ENCODE measurements at places on chromosomes 16 and 17. TPM values are rescaled to one million over a fixed set of nuclear protein-coding genes. Genes with fewer than 3 reads are reported as not detected.
A peak's percentile ranks its signal among the peaks of the same experiment; 100 is the strongest.

- H3K27me3 ChIP-seq: no peaks in the 10 kb centered on the region
- H3K36me3 ChIP-seq: no peaks in the 10 kb centered on the region
- no peak for DNase-seq
- H3K27ac ChIP-seq: no peak overlapping the region
Observed at GRCh38 chr16:24580665-24581064, 41.3 kb downstream of the RBBP6 start.

DNA sequence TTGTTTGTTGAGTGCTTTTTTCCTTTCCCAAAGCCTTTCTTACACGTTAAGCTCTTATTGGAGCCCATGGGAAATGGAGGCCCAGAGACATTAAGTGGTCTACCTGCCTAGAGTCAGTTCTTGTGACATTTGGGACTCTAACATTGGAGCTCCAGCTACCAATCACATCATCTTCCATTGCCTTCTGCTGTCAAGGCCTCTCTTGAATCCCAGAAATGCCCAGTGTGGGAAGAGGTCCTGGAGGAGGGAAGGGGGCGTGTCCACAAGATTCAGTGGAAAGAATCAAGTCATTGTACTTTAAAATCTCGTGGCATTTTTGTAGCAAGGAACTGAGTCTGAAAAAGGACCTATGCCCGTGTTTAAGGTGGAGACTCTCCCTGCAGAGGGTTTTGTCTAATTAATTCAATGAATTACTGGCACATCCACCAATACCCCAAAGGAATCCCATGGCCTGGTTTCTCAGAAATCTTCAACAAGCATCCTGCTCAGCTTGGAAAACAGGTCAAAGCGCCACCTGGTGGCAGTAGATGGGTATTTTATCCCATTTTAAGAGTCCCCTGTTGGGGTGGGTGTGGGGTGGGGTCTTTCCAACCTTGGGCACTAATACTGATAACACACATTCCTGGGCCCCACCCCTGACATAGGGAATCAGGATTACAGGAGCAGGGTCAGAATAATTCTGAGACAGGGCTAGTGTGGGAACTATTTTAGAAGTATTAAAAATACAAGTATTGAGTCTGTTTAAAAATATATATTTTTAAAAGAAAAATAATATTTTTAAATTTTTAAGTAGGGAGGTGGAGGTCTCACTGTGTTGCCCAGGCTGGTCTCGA lies 24.6 kb downstream of the GPT2 start:
- H3K4me1 ChIP-seq: no peaks in the 10 kb centered on the region
- H3K4me3 ChIP-seq: no peak overlapping the region
- H3K27me3 ChIP-seq: no peaks in the 10 kb centered on the region

- DNase-seq: no peak
- no peaks in the 10 kb centered on the region for H3K4me1 ChIP-seq
- H3K36me3 ChIP-seq: no peaks in the 10 kb centered on the region
- peaks cover 6% of the 10 kb centered on the region for H3K27me3 ChIP-seq
Observed at GRCh38 chr16:86338403-86339115, 171.8 kb upstream of the FOXF1 start.

GRCh38 chr17:78381601-78382232 lies 3.3 kb downstream of the PGS1 start:
- H3K4me3 ChIP-seq: no peak overlapping the region
- peak overlapping the region; percentile 64 for H3K27ac ChIP-seq
- DNase-seq: no peak
- peaks cover 20% of the 10 kb centered on the region for H3K4me1 ChIP-seq
- H3K36me3 ChIP-seq: peaks cover 3% of the 10 kb centered on the region

GRCh38 chr16:2026461-2027023 lies at the start of gene NHERF2:
TSS of gene NHERF2 (plus strand) at chr16:2026902. CDS start at chr16:2027006, 104 bp downstream.
- no peaks in the 10 kb centered on the region for H3K27me3 ChIP-seq
- no peak for DNase-seq
- H3K27ac ChIP-seq: peak within 1 kb of the TSS; percentile 49
- H3K36me3 ChIP-seq: no peaks in the 10 kb centered on the region
- H3K4me1 ChIP-seq: peaks cover 76% of the 10 kb centered on the region
- H3K4me3 ChIP-seq: peak within 1 kb of the TSS; percentile 89

DNA sequence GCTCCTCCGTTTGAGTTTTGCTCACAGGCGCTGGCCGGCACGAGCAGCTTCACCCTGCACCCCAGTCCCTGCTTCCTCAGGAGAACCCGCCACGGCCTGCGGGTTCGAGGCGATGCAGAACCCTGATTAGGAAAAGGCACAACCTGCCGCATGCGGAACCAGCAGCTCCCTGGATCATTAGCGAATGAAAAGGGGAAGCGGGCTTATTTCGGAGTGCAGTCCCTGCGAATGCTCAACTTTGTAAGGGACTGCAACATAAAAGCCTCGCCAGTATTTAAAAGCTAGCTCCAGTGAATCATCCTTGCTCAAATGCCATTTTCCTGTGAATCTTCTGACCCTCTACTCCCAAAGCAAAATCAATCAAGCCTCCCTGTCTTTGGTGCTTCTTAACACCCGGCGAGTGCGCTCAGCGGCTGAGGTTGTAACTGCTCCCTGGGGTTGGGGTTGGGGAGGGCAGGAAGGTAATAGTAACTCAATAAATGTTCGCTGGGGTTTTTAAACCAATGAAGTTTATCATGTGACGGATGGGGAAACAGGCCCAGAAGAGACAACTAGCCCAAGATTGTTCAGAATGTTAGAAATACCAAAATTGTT lies 678 bp upstream of the AKAP10 start:
- H3K36me3 ChIP-seq: no peaks in the 10 kb centered on the region
- H3K4me1 ChIP-seq: peaks cover 19% of the 10 kb centered on the region
- peak overlapping the region; percentile 91 for H3K27ac ChIP-seq
- no peaks in the 10 kb centered on the region for H3K27me3 ChIP-seq
- H3K4me3 ChIP-seq: peak overlapping the region; percentile 82

DNA sequence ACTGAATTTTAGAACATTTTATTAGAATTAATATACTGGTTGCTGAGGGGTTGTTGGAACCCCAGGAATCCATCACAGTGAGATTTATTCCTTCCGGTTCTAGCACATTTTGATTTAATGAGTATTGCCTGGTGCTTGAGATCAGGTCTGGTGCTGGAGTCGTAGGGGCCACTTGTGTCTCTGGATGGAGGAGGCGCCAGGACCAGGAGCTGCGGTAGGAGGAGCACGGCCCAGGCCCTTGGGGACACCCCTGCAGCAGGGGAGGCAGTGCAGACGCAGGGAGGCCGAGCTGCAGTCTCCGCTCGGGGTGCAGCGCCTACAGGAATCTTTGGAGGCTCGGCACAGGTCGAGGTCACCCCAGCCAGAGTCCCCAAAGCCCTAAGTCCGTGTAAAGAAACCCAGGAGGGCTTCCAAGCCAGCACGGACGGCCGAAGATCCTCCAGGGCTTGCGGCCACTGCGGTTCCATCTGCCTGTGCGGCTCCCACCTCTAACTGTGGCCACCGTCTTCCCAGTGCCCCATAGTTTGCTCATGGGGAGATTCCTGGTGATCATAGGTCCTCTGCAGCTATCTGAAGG lies 66.2 kb upstream of the CREBBP start:
- H3K4me1 ChIP-seq: no peaks in the 10 kb centered on the region
- no peaks in the 10 kb centered on the region for H3K27me3 ChIP-seq
- no peaks in the 10 kb centered on the region for H3K36me3 ChIP-seq
- no peak overlapping the region for H3K4me3 ChIP-seq

GRCh38 chr17:29836643-29837042 lies 93.4 kb downstream of the SSH2 start:
- H3K4me3 ChIP-seq: no peak overlapping the region
- no peaks in the 10 kb centered on the region for H3K4me1 ChIP-seq
- H3K27me3 ChIP-seq: no peaks in the 10 kb centered on the region
- no peak overlapping the region for H3K27ac ChIP-seq
- no peak for DNase-seq

DNA sequence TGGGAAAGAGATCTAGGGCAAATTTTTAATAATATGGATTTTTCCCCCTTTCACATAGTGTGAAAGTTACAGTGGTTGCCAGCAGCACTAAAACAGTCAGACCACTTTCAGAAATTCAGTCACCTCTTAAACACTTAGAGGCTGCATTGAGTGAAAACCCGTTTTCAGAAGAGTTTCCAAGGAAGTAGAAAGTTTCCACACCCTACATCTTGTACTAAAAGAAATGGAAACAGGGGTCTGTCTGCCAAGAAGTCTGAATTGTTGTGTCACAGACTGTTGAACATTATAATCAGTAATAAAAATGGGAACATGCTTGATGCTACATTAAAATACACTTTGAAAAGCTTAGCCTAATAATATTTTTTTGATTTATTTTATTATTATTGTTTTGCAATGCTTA lies 278.9 kb upstream of the KCNJ16 start:
- no peak for DNase-seq
- H3K4me1 ChIP-seq: no peaks in the 10 kb centered on the region
- peaks cover 4% of the 10 kb centered on the region for H3K27me3 ChIP-seq

DNA sequence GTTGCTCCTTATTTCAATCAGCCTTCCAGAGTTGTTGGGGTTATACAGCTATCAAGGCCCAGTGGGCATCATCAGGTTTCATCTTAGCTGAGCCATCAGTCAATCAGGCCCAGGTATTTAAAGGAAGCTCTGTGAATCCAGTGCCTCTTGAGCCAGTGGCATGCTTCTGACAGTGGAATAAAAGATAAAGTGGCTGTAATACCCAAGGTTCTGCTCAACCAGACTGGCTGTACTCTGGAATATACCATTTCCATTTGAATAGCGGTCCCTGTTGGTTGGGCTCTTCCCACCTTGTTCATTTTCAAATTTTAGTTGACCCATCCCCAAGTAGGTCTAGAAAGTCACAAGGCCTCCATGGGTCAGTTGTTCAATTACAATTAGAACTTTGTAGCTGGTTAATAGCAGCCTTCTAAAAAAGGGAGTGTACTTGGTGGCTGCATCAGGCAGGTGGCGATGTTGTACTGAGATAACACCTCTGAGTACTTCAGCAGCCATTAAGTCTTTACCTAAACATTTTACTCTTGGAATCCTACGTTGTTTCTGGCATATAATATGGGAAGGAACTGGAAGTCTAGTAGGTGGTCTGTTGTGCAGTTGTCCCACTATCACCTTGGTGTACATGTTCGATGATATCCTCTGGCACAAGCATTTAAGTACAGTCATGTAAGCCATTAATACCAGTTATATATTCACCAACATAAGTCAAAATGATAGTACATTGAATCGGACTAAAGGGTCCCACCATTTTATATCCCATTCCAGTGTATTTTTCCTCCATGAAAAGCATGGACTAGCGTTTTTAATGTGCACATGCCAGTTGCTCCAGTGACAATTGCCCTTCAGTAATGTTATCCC lies 294.1 kb downstream of the BCAS3 start:
- no peak overlapping the region for H3K27ac ChIP-seq
- DNase-seq: peak; percentile 39
- H3K27me3 ChIP-seq: no peaks in the 10 kb centered on the region
- no peaks in the 10 kb centered on the region for H3K4me1 ChIP-seq

GRCh38 chr16:50478773-50479149 lies 69.4 kb upstream of the NKD1 start:
- no peaks in the 10 kb centered on the region for H3K4me1 ChIP-seq
- H3K4me3 ChIP-seq: no peak overlapping the region

DNA sequence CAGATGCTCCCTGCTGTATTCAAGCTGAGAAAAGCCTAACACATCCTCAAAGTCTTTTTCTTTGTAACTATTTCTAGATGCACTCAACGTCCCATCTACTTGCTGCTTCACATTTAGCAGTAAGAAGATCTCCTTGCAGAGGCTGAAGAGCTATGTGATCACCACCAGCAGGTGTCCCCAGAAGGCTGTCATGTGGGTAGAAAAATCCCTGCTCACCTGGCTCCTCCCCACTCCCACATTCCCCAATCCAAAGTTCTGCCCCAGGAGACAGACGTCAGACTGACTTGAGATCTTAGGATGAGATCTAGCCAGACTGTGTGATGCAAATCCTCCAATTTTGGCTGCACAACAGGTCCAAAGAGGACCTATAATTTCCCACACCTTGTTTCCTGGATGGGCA lies 1.1 kb downstream of the CCL13 start:
- H3K4me1 ChIP-seq: no peaks in the 10 kb centered on the region
- no peaks in the 10 kb centered on the region for H3K27me3 ChIP-seq
- H3K36me3 ChIP-seq: no peaks in the 10 kb centered on the region
- no peak overlapping the region for H3K27ac ChIP-seq

GRCh38 chr16:16100631-16101030 lies 122.7 kb downstream of the ABCC6 start:
- no peak for DNase-seq
- H3K4me3 ChIP-seq: no peak overlapping the region
- H3K4me1 ChIP-seq: no peaks in the 10 kb centered on the region
- H3K27ac ChIP-seq: no peak overlapping the region
- H3K27me3 ChIP-seq: no peaks in the 10 kb centered on the region

GRCh38 chr17:39527220-39527813 lies 66.0 kb downstream of the CDK12 start:
- no peak overlapping the region for H3K27ac ChIP-seq
- H3K27me3 ChIP-seq: no peaks in the 10 kb centered on the region
- H3K36me3 ChIP-seq: peaks cover 70% of the 10 kb centered on the region
- no peak for DNase-seq
- no peaks in the 10 kb centered on the region for H3K4me1 ChIP-seq

GRCh38 chr17:63702721-63703015 lies 2.7 kb upstream of the LIMD2 start:
- H3K27me3 ChIP-seq: no peaks in the 10 kb centered on the region
- peak overlapping the region; percentile 28 for H3K27ac ChIP-seq
- H3K4me1 ChIP-seq: peaks cover 14% of the 10 kb centered on the region
- peaks cover 3% of the 10 kb centered on the region for H3K36me3 ChIP-seq
- no peak for DNase-seq

Gene PPP1R27
- not detected for total RNA-seq

Gene UBE2G1
- total RNA-seq: 22.2 TPM

Gene ST6GALNAC1
- 2.1 TPM for total RNA-seq

Gene SALL1
- total RNA-seq: 1.8 TPM

Gene ABCA5
- total RNA-seq: 84.4 TPM

Gene CBFA2T3
- total RNA-seq: 1.4 TPM

Gene PLA2G15
- total RNA-seq: 19.8 TPM

Gene APOBR
- 1.5 TPM for total RNA-seq

Gene NPIPB13
- 1.3 TPM for total RNA-seq

Gene TPPP3
- total RNA-seq: 0.28 TPM

Gene ZPBP2
- not detected for total RNA-seq

Gene FOXL1
- total RNA-seq: 0.05 TPM

Gene TNFRSF17
- 0.28 TPM for total RNA-seq
